ENCODE measurements at places on chromosomes 6 and 20.

DNA sequence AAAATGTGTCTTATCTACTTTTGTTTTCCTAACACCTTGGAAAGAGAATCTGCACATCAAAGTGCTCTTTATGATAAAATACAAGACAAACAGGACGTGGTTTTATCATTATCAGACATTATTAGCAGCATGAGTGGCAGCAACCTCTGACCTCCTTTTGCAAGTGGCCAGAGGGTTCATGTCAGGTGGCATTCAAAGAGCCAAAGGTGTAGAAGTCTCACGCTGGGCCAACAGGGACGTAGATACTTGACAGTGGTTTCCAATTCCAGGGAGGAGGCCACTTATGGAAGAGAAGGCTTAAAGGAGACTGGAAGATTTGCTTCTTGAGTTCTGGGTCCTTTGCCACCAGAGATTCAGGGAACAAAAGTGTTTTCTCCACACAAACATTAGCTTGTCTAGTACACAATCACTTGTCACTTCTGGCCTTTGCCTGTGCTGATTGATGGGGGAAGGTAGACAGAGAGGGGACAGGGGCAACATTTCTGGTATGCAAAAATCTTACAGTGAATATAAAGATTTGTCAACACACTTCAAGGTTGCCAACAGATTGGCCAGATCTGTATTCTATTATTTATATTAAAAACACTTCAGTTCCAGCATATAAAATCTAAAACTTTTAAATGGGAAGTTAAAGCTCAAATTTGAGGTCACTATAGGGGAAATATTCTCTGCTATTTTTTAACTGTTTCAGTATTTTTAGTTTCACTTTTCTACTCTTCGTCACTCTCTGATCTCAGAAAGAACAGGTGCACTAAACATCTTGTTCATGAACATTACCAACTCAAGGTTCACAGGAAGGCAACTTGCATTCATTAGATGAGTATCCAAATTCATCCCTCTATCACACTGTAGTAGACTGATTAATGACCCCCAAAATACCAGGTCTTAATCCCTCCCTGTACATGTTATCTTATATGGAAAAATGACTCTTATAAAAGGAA lies 52.1 kb upstream of the FBXO30 start:
- DNase-seq = no peak

DNA sequence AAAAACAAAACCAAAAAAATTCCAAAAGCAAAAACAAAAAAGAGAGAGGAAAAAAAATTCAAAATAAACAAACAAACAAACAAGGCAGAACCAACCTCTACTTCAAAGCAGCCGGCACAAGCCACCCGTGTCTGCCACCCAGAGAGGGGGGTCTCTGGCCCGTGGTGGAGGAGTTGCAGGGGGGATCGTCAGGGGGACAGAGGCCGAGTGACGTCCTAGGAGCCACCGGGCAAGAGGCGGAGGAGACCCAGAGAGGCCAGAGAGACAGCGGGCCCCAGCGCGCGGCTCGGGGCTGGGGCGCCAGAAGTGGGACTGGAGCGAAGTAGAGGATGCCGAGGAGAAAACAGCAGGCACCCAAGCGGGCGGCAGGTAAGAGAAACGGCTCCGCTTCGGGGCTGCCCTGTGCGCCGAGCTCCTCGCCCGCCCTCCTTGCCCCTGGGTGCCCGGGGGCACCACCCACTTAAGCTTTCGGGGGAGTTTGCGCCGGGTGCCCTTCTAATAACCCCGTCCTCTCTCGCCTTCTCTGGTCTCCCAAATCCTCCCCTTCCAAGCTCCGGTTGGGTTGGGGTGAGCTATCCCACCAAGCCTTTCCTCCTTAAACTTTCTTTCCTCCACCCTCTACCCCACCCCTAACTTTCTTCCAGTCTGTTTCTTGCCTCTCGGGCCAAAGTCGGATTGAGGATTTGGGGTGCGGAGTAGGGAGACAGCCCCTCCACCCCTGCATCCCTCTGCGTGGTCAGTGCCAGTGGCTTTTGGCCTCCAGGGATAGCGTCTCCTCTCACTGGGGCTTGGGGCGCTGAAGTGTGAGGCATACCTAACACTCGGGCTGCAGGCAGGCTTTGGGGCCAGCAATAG lies 1.0 kb downstream of the TSHZ2 start:
- peak; percentile 45 for DNase-seq

DNA sequence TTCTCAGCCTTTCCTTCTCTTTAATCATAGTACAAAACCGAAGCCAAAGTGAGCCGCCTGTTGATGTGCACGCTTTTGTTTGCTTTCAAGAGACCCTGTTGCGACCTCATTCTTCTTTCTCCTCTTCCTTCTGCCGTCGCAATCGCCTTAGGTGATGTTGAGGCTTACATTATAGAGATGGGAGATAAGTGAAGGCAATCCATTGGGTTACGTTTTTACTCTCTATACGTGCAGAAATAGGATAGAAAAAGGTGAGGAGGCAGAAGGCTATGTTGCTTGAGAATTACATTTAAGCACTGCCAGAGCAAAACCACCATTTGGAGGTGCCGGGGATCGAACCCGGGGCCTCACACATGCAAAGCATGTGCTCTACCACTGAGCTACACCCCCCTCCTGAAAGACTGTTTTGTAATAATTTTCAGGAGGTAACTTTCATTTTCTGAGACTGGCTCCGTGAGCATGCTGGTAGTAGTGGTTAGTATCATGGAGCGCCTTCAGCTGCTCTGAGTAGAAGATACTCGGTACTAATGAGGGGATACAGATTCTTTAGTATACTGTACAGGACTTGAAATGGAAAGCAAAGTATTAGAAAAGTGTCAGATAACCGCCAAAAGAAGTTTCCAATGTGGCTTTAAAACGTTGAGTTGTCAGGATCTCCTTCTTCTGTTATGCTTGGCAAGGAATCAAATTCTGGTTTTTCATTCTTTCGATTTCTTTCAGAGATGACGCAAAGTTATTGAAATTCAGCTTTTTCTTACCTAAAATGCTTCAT lies 165.6 kb downstream of the TRIM27 start:
- DNase-seq = no peak

GRCh38 chr6:1065986-1066385 lies 245.9 kb upstream of the FOXQ1 start:
- no peak for DNase-seq

DNA sequence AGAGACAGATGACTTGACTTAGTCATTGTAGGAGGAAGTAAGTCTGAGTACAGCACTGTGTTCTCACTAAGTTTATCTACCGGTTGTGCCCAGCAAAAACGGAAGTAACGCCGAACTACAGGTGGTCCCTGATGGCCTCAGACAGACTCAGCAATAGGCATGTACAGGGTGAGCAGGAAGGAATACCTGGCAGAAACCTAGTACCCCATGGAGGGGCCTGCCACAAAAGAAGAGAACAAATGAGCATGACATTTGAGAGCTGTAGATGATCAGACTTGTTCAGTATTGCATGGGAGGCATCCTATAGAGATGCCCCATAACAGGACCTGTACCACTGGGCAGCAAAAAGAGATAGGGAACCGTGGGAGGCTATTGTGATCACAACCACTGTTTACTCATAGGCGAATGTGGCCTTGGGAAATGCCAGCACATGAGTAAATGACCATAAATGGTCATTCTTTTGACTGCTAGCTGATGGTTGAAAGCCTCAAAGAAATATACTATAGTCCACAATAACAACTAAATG lies 106.4 kb upstream of the TAB2 start:
- DNase-seq = no peak

GRCh38 chr20:58153121-58153520 lies 75.3 kb downstream of the ANKRD60 start:
- no peak for DNase-seq

All from SK-N-DZ (cell line).